AG08396 (cell line): ENCODE measurements at places on chromosomes 7 and 10.

DNA sequence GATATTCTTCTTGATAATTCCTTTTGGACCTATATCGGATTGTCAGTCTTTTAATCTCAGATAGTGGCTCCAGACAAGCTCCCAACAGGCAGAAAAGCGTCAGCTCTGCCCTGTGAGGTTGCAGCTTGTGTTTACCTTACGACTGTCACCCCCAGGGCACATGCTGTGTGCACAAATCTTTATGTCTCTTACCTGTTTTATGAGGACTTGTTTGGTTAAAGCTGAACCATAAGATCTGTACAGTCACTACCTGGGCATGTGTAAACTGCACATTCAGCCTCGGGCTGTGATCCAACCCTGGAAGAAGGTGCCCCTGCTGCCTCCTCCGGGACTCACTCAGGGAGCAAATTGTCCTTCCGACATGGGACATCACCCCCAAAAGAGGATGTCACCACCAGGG lies 119.8 kb downstream of the GALNT17 start:
- no peak for DNase-seq

- DNase-seq = no peak
These were observed 21.0 kb downstream of the GNA12 start for GRCh38 chr7:2823130-2823529.

GRCh38 chr7:128863433-128863989 lies 855 bp downstream of the ATP6V1F start:
- DNase-seq = peak; percentile 83

DNA sequence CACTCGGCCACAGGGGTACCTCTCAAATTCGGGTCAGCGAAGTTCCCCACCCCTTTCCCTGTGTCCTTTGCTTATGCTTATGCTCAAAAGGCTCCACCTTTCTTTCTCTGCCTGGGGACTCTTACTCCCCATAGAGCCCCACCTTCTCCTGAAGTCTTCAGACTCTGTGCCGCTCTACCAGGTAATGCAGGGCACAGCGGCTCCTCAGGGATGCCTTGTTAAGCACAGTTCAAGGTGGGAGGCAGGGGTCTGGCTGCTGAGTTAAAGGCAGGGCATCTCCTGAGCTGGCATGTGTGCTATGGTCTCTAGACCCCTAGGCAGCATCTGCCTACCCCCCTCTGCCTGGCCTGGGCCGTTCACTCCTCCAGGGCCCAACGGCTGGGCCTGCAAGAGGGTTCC lies 3.0 kb upstream of the CXCL12 start:
- no peak for DNase-seq

DNA sequence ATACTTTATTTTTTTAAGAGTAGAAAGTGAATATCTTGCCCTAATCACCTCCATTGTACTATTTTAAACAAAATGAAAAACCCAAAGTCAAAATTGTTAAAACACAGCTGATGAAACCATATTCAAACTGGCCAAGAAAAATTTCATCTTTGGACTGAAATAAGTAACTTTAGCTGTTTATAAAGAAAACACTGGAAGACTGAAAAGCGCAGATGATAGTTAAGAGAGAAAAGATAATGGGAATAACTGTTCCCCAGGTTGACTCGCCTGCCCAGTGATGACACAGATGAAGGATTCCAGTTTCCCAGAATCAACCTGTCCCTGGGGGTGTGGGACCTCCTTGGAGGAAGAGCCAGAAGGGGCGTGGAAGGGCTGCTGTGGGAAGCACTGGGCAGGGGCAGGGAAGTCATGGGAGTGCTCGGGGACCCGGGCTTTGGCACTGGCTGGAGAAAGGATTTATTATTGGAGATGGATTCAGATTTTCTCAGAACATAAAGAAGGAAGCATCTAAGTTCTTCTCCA lies 43.1 kb downstream of the DENND2A start:
- no peak for DNase-seq
